ENCODE measurements at places on chromosomes 11 and 22. TPM values are rescaled to one million over a fixed set of nuclear protein-coding genes. Genes with fewer than 3 reads are reported as not detected.

OR5A2 gene
- not detected for total RNA-seq

C11orf87 gene
- not detected for total RNA-seq

TRIM49D1 gene
- total RNA-seq: not detected

MCM5 gene
- 16.4 TPM for total RNA-seq

HPX gene
- total RNA-seq: 1.2 TPM

SDHAF2 gene
- total RNA-seq: 33.8 TPM

APOL5 gene
- total RNA-seq: not detected

SULT4A1 gene
- 1.0 TPM for total RNA-seq

NNMT gene
- 88.9 TPM for total RNA-seq

CRYBA4 gene
- total RNA-seq: not detected

CABP4 gene
- total RNA-seq: 2.9 TPM

SLC22A8 gene
- total RNA-seq: not detected

IPO7 gene
- total RNA-seq: 186 TPM

GAL3ST3 gene
- 1.7 TPM for total RNA-seq

UBQLNL gene
- 0.42 TPM for total RNA-seq

HTR3B gene
- not detected for total RNA-seq

LDHAL6A gene
- total RNA-seq: not detected

TNNI2 gene
- total RNA-seq: not detected

TMEM86A gene
- total RNA-seq: 5.5 TPM

GLYAT gene
- not detected for total RNA-seq

OR4D5 gene
- total RNA-seq: not detected

RHOG gene
- 63.5 TPM for total RNA-seq

SLC17A6 gene
- not detected for total RNA-seq

PLAAT5 gene
- 4.2 TPM for total RNA-seq

C11orf91 gene
- total RNA-seq: not detected

MLC1 gene
- not detected for total RNA-seq

TMEM191C gene
- total RNA-seq: 5.1 TPM

TIMM10B gene
- 42.5 TPM for total RNA-seq

ZNF408 gene
- 7.1 TPM for total RNA-seq

DEFB131B gene
- total RNA-seq: not detected

ACP2 gene
- total RNA-seq: 24.4 TPM

LINC01488 gene
- not detected for total RNA-seq

EMSY gene
- total RNA-seq: 34.6 TPM

GAB2 gene
- total RNA-seq: 23.7 TPM

MMP27 gene
- total RNA-seq: not detected

PAX6 gene
- total RNA-seq: not detected

PRODH gene
- total RNA-seq: 1.4 TPM

NCR3LG1 gene
- 2.1 TPM for total RNA-seq

CCDC116 gene
- total RNA-seq: 0.42 TPM

OR4A47 gene
- total RNA-seq: not detected

SLC22A9 gene
- not detected for total RNA-seq

Measured in esophagus muscularis mucosa (tissue), 4 donors.